Right ventricle myocardium superior (tissue), 1 donor: ENCODE measurements at places on chromosomes 3 and 15. TPM values are rescaled to one million over a fixed set of nuclear protein-coding genes. Genes with fewer than 3 reads are reported as not detected.

GCSAM gene
- total RNA-seq: not detected

PAQR5 gene
- 0.73 TPM for total RNA-seq

GORASP1 gene
- 48.4 TPM for total RNA-seq

TTLL13 gene
- total RNA-seq: not detected

FGD5 gene
- 15.2 TPM for total RNA-seq

MYRIP gene
- total RNA-seq: 1.6 TPM

RBSN gene
- total RNA-seq: 17.1 TPM

PLA2G4E gene
- not detected for total RNA-seq

LRRC49 gene
- 45.7 TPM for total RNA-seq

CCDC54 gene
- total RNA-seq: not detected

SAMD7 gene
- total RNA-seq: not detected

CHRM5 gene
- total RNA-seq: not detected

SH2D7 gene
- not detected for total RNA-seq

CCR3 gene
- total RNA-seq: not detected

DNA sequence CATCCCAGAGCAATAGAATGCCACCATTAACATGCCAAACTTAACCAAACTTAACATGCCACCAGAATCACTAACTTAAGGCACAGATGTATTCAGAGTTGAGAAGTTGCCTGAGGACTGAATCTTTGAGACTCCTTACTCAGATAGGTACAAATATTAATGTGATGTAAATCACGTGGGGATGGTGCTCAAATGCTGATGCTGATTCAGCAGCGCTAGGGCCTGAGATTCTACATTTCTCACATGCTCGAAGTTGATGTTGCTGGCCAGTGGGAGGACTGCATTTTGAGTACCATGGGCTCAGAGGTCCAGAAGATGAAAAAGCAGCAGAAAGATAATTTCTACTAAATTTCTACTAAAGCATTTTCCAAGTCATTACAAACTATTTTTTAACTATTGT is 54.1 kb downstream of the RPL22L1 start:
- DNase-seq: no peak

DNA sequence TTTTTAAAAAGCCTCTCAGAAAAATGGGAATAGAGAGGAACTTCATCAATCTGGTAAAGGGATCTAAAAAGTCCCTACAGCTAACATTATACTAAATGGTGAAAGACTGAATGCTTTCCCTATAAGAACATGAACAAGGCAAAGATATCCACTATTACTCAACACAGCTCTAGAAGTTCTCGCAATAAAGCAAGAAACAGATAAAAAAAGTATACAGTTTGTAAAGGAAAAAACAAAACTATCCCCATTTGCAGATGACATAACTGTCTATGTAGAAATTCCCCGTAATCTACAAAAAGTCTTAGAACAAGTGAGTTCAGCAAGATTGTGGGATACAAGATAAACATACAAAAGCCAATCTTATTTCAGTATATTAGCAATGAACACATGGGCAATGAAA is 15.4 kb downstream of the EDC3 start:
- no peak for DNase-seq

GRCh38 chr3:116067326-116067725 is 378.0 kb downstream of the LSAMP start:
- no peak for DNase-seq

DNA sequence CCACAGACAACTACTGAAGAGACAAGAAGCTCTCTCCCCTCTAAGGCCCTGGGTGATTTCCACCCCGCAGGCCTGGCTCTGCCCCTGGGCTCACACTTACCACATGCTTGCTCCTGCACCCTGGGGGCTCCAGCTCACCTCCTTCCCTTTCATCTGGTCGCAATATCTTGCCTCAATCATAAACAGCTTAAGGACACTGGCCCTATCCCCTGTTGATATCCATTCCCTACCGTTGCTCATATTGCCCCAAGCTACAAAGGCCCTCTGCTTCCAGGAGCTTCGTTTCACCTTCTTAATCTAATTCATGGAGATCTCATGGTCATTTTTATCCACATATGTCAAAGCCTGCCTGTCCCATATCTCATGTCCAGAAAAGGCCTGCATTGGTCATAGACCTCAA is 46.0 kb upstream of the TSEN2 start:
- DNase-seq: no peak

GRCh38 chr3:190539526-190539925 is 25.6 kb downstream of the IL1RAP start:
- no peak for DNase-seq

DNA sequence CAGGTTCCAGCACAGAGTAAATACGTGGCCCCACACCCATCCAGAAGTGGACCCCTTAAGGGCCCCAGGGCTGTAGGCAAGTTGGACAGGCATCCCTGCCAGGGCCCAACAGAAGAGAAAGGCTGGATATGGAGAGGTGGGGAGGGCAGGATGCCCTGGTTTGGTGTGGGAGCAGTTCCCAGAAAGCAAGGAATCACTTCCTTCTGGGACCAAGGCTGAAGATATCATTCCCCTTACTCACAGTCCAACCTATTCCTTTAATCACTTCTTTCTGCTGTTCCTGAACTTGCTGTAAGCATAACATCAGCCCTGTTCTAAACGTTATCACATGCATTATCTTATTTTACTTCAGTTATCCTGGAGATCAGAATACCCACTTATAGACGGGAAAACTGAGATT is 6.1 kb upstream of the MESP2 start:
- peak; percentile 9 for DNase-seq

DNA sequence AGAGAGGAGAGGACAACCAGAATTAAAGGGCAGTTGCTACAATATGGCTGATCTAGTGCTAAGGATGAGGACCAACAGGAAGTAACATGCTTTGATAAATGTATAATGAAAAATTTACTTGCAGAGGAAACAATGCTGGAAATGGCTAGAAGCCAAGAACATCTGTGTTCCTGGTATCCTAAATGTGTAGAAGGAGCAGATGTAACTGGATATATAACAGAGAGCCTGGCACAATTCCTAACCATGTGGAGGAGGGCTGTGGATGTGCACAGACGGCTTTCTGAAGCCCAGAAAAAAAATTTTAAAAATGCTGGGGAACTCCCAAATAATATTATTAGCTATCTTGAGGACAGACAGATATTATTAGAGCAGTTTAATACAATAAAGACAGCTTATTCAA is 159.4 kb upstream of the GBE1 start:
- no peak for DNase-seq

GRCh38 chr15:81362790-81363189 is 11.2 kb downstream of the TMC3 start:
- no peak for DNase-seq

DNA sequence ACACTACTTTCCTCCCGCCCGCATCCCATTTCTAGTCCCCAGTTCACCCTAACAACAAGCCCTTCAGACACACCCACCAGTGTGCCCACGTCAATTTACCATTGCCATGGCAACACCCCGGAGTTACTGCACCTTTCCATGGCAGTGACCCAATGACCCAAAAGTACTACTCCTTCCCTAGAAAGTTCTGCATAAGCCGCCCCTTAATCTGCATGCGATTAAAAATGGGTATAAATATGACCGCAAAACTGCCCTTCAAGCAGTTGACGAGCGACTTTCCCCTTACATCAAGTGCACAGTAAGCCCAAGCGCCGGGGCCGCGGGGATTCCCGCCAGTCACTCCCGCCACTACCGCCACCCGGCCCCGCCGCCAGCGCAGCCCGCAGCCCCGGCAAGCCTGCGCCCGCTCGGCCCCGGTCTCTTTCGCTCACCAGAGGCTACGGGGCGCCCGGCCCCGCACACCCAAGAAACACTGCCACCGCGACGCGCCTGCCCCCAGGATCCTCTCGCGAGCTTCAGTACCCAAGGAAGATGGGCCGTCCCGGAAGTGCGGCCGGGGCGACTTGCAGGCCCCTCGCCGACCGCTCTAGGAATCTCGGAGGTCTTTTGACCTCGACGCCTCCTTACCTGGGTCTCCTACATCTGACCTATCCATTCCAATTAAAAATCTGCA is 27.2 kb upstream of the ZNF502 start:
- peak; percentile 89 for DNase-seq

DNA sequence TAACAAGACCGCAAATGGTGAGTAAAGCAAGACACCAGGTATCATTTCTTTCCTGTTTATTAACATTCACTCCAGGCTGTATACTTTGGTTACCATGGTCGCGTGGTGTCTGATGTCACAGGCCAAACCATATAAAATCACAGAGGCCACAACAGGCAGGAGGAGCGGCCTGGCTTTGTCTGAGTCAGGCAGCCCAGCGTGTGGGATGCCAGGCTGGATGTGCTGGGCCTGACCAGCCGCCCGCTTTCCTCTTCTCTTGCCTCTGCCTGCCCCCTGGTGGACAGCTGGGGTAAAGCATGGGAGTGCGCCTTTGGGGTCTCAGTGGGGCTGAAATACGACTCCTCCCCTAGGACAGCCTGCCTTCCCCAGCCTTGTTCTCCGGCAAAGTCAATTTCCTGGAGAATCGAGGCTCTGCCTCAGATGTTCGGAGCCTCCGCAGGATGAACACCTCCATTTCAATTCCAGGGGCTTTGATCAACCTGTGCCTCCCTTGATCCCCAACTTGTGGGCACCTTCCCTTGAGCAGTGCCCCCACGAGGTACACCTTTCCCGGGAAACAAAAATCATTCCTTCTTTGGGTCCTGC is 78.2 kb downstream of the CCNL1 start:
- DNase-seq: peak; percentile 94

GRCh38 chr3:65889707-65890099 is 149.0 kb downstream of the MAGI1 start:
- no peak for DNase-seq

DNA sequence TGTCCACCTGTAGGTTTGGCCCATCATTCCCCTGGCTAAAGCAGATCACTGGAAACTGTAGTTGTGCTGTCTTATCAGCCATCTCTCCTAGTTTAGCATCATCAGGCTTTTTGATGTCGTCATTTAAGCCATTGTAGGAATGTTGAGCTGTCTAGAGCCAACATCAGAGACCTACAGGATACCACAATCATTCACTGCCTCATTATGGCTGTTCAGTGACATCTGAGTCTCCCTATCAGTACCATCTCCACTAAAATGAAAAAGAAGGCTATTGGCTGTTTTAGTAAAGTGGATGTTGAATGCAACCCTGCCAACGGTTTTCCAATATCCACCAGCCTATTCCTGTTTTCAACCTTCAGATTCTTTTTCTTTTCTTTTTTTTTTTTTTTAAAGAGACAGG is 29.2 kb downstream of the RLBP1 start:
- DNase-seq: no peak

DNA sequence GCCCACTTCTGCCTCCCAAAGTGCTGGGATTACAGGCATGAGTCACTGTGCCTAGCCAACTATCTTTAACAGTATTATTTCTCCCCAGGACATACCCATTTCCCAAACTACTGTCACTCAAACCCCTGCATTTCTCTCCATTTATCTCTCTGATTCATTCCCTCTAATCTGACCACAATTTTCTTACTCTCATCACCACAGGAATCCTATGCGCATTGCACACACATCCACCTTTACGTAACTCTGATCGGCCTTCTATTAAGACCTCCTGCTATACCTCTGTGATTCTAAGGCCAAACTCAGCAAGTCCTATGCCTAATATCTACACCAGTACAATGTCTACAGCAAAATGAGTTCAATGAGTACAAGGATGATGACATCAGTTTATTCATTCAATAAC is 235.0 kb downstream of the ULK4 start:
- no peak for DNase-seq

DNA sequence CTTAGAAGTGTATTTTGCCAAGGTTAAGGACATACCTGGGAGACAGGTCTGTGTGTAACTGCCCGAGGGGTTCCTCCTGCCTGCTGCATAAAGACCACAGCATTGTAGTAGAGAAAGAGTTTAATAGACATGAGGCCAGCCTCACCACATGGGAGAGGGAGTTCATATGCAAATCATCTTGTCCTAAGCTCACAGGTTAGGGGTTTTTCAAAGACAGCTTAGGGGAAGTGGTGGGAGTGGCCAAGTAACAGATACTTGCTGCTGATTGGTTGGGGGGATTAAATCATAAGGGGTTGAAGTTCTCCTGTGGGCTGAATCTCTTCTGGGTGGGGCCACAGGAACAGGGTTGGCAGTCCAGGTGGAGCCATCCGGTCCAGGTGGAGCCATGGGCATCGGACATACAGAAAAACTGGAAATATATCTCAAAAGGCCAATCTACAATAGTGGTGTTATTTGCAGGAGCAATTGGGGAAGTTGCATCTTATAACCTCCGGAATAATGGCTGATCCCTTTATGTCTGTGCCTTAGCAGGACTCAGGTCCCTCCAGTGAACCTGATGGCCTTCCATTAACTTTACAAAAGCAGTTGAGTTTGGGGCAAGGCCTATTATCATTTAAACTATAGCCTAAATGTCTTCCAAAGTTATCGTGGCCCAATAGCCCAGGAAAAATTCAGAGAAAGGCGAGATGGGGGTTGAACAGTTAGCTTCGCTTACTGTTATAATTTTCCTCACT is 86.0 kb upstream of the MFGE8 start:
- no peak for DNase-seq

- no peak for DNase-seq
Observed at GRCh38 chr3:114179575-114179974, 723 bp upstream of the DRD3 start.

GRCh38 chr3:141124715-141125114 is 73.6 kb downstream of the SPSB4 start:
- DNase-seq: no peak

DNA sequence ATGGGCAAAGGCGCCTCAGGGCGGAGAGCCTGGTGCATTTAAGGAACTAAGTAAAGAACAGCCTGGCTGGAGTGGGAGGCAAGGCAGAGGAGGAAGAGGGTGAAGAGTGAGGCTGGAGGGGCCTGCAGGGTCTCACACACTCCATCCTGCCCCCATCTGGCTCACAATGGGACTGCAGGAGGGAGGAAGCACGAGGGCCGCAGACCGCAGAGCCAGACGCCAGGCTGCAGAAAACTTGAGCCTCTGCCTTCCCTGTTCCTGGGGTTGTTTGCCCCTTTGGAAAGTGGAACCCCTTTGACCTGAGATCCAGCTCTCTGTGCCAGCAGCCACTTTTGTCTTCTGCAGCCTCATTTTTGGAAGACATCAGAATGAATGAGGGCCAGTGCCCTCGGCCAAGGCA is 138.0 kb downstream of the SRGAP3 start:
- DNase-seq: no peak

DNA sequence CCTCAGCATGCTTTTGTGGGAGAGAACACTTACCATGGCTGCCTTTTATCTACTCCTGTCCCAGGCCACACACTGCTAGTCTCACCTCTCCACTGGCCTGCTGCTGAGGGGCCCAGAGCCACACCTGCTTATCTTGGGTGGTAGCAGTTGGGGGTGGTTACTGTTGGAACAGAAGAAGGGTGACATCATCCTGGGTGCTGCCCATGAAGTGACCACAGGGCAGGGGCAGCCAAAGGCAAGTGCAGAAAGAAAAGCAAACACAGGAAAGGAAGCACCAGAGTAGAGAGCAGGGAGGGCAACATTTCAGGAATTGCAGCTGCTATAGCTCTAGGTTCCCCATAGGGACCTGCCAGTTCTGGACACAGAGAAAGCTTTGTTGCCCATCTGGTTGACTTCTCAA is 345.2 kb downstream of the VPS13C start:
- no peak for DNase-seq

- no peak for DNase-seq
Observed at GRCh38 chr3:45082142-45082538, 56.0 kb downstream of the CLEC3B start.

- no peak for DNase-seq
Observed at GRCh38 chr3:11625376-11626083, 18.2 kb downstream of the VGLL4 start.

GRCh38 chr15:88627463-88627862 is 6.3 kb downstream of the AEN start:
- no peak for DNase-seq

GRCh38 chr3:62142331-62143085 is 230.8 kb downstream of the FEZF2 start:
- DNase-seq: no peak

GRCh38 chr3:124562769-124563168 is 167.5 kb upstream of the UMPS start:
- DNase-seq: no peak
